ENCODE measurements at places on chromosomes 16 and 17.
A peak's percentile ranks its signal among the peaks of the same experiment; 100 is the strongest.

DNA sequence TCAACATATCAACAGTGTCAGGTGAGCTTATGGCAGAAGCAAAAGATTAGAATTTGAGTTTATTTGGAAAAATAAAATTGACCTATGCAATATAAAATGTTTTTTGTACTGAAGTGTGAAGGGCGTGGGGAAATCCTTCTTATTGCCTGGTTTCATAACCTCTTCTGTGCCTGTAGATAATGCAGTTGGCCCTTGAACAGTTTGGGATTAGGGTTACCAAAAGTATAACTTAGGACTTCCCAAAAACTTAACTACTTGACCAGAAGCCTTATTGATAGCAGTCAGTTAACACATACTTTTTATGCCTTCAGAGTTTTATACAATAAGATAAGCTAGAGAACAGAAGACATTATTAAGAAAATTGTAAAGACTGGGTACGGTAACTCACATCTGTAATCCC, 66.0 kb downstream of the TMC6 start:
- H3K27ac ChIP-seq = no peak overlapping the region
- H3K36me3 ChIP-seq = peaks cover 47% of the 10 kb centered on the region
- no peak overlapping the region for H3K4me3 ChIP-seq
- DNase-seq = no peak
- no peaks in the 10 kb centered on the region for H3K4me1 ChIP-seq

DNA sequence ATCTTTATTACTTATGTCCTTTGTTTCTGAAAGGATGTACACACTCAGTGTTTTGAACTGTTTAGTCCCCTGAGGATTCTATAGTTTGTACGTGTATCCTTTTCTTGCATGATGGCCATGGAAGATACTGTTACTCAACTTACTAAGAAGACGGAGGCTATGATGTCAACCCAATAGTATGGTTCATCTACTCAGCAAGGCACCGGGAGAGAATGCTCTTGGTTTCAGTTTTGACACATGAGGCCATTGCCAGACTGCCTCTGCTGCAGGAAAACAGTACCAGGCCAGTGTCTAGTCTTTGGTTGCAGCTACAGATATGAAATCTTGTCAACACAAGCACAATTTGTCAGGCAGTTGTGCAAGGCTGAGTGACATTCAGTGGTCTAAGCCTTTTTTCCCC, 134.5 kb downstream of the MRTFB start:
- no peaks in the 10 kb centered on the region for H3K27me3 ChIP-seq
- H3K4me1 ChIP-seq = no peaks in the 10 kb centered on the region
- no peak overlapping the region for H3K4me3 ChIP-seq
- H3K27ac ChIP-seq = no peak overlapping the region
- DNase-seq = no peak
- H3K36me3 ChIP-seq = no peaks in the 10 kb centered on the region

- H3K4me3 ChIP-seq = no peak overlapping the region
- no peak for DNase-seq
- no peaks in the 10 kb centered on the region for H3K4me1 ChIP-seq
- H3K36me3 ChIP-seq = peaks cover 50% of the 10 kb centered on the region
- no peaks in the 10 kb centered on the region for H3K27me3 ChIP-seq
Observed at GRCh38 chr16:22335668-22336246, 38.5 kb downstream of the POLR3E start.

GRCh38 chr16:49377196-49377755, 3.7 kb downstream of the C16orf78 start:
- H3K4me1 ChIP-seq = no peaks in the 10 kb centered on the region
- H3K27me3 ChIP-seq = no peaks in the 10 kb centered on the region
- DNase-seq = no peak
- H3K4me3 ChIP-seq = no peak overlapping the region
- H3K27ac ChIP-seq = no peak overlapping the region

DNA sequence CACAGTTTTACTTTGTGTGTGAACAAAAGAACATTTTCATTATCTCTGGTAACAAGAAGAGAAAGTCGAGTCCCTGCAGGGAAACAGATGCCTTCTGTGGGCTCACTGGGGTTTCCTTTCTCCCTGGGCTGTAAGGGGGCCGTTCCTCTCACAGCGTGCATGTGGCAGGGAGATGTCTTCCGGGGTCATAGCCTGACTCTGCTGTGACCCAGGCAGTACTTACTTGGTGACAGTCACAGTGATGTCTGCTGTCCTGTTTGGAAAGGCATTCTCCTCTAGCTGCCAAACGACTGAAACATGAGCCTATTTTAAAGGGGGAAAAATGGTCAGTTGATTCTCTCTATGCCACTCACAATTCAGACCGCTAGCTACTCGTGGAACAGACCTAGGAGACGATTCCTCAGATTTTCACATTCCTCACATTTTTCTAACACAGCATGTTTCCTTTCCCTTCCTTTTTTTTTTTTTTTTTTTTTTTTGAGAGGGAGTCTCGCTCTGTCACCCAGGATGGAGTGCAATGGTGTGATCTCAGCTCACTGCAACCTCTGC, 7.3 kb downstream of the HASPIN start:
- no peak overlapping the region for H3K4me3 ChIP-seq
- no peak for DNase-seq
- no peaks in the 10 kb centered on the region for H3K4me1 ChIP-seq
- H3K27ac ChIP-seq = no peak overlapping the region
- H3K27me3 ChIP-seq = no peaks in the 10 kb centered on the region

- no peaks in the 10 kb centered on the region for H3K4me1 ChIP-seq
- H3K36me3 ChIP-seq = no peaks in the 10 kb centered on the region
- H3K27me3 ChIP-seq = peaks cover 8% of the 10 kb centered on the region
- H3K27ac ChIP-seq = no peak overlapping the region
Observed at GRCh38 chr17:8708025-8708461, 36.6 kb downstream of the CCDC42 start.

- H3K4me3 ChIP-seq = no peak overlapping the region
- no peak overlapping the region for H3K27ac ChIP-seq
- DNase-seq = no peak
- no peaks in the 10 kb centered on the region for H3K4me1 ChIP-seq
- no peaks in the 10 kb centered on the region for H3K36me3 ChIP-seq
Observed at GRCh38 chr16:5412731-5413130, 315.1 kb upstream of the EEF2KMT start.

DNA sequence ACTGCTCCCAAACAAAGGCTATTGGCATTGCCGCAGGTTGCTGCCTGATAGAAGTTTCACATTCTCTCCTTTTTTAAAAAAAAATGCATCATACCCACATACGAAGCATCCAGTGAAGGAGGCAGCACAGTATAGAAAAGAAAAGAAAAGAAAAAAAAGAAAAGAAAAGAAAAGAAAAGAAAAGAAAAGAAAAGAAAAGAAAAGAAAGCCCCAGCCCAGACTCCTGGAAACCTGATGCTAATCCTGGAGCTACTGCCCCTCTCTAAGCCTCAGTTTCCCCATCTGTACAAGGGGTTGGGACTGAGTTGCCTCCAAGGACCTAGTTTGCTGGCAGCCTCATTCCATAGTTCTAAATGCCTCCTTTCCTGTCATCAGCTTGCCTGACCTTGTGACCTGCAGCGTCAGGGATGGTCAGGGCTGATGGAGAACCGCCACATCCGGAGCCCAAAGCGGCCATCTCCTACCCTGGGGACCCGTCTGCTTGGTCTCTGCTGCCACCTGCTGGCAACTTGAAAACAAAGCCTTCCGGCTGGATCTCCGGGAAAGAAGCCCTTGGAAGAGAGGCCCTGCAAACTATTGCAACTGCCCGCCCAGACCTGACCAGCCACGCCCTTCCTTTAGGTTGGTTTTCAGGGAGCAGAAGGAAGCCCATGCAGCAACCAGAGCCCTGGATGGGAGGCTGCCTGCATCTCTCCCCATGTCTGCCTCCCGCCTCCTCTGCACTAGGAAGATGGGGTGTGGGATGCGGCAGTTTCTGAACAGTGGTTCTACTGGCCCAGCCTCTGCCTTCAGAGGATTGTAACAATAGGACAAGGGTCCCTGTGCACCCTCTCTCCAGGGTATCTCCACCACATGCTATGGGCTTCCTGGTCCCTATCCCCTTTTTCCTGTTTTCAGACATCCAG, 13.0 kb downstream of the AIPL1 start:
- H3K27me3 ChIP-seq = peaks cover 5% of the 10 kb centered on the region
- no peak overlapping the region for H3K4me3 ChIP-seq
- no peaks in the 10 kb centered on the region for H3K36me3 ChIP-seq
- peak; percentile 81 for DNase-seq

DNA sequence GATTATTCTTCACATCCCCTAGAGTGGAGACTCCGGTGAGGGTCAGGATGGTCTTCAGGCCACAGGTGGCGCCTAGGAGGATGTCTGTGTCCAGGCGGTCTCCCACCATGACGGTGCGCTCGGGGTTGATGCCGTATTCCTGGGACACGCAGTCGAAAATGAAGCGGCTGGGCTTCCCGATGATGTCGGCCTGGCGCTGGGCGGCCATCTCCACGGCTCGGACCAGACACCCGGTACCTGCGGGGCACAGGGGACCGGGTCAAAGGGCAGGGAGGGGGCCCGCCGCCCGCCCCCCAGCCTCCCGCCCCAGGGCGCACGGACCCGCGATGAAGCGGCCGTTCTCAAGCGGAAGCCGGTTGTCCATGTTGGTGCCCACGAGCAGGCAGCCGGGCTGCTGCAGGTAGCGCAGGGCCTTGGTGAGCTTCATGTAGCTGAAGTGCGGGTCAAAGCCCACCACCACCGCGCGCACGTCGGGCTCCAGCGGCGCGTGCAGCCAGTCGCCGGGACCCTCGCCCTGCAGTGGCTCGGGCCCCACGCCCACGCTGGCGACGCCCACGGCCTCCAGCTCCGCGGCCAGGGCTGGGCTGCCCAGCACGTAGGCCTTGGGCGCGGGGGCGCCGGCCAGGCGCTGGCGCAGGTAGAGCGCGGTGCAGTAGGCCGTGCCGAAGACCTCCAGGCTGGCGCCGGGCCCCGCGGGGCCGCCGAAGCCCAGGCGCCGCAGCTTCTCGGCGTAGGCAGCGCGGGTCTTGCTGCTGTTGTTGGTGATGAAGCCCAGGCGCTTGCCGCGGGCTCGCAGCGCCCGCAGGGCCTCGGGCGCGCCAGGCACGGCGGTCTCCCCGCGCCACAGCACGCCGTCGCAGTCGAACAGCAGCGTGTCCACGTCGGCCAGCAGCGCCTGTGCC, 572 bp downstream of the PGP start:
- peak overlapping the region; percentile 21 for H3K27ac ChIP-seq
- peaks cover 25% of the 10 kb centered on the region for H3K4me1 ChIP-seq
- no peaks in the 10 kb centered on the region for H3K27me3 ChIP-seq
- peak overlapping the region; percentile 34 for H3K4me3 ChIP-seq
- H3K36me3 ChIP-seq = peaks cover 6% of the 10 kb centered on the region
- DNase-seq = no peak

DNA sequence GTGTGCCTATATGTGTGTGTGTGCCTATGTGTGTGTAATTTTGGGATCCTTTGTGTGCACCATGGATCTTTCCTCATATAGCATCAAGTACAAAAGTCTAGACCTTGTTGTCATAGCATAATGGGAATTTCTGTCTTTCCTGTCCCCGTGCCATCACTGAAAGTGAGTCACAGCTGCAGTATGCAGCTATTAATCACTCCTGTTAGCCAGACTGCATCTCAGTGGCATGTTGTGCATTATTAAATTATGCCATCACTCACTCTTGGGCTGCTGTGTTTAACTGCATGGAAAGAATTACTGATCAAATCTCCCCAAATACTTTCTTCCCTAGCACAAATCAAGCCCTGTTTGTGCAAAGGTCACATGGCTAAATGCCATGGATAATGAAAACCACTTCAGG, 92.4 kb downstream of the CBLN1 start:
- H3K27me3 ChIP-seq = no peaks in the 10 kb centered on the region
- no peak for DNase-seq
- H3K27ac ChIP-seq = no peak overlapping the region
- H3K4me1 ChIP-seq = no peaks in the 10 kb centered on the region

GRCh38 chr16:35510701-35511100, 2051.3 kb downstream of the TP53TG3F start:
- H3K4me1 ChIP-seq = no peaks in the 10 kb centered on the region

GRCh38 chr17:13490906-13491482, 110.7 kb downstream of the HS3ST3A1 start:
- no peak for DNase-seq
- no peaks in the 10 kb centered on the region for H3K27me3 ChIP-seq
- H3K4me3 ChIP-seq = no peak overlapping the region
- H3K36me3 ChIP-seq = no peaks in the 10 kb centered on the region
- H3K27ac ChIP-seq = no peak overlapping the region

DNA sequence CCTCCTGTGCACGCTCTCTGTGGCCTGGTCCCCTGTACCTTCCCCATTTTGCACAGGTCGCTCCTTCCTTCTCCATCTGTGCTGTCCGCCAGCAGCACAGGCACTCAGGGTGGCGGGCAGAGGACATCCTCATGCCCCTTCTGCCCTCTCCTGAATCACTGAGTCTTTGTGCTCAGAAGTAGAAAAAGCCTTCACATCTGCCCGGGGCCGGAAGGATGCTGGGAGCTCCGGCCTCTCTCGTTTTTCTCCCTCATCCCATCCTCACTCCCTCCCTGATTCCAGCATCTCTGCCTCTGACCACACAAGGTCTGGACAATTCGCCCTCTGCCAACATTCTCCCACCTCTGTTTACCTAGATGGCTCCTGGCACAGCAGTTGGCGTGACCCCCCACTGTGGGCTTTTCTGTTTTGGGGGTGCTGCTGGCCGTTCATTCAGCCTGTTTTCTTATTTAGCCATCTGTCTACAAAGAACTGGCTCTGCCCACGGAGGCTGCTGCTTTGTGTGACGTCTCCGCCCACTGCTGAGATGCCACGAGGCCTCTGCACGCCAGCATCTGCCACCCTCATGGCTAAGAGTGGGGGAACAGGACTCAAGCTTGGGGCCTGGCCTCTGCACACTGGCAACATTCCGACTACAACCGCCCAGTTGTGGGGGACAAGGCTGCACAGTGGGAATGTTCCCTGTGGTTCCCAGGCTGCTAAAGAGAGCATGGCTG, 36.7 kb downstream of the SEC14L5 start:
- H3K27me3 ChIP-seq = peaks cover 17% of the 10 kb centered on the region
- DNase-seq = no peak
- no peak overlapping the region for H3K27ac ChIP-seq

DNA sequence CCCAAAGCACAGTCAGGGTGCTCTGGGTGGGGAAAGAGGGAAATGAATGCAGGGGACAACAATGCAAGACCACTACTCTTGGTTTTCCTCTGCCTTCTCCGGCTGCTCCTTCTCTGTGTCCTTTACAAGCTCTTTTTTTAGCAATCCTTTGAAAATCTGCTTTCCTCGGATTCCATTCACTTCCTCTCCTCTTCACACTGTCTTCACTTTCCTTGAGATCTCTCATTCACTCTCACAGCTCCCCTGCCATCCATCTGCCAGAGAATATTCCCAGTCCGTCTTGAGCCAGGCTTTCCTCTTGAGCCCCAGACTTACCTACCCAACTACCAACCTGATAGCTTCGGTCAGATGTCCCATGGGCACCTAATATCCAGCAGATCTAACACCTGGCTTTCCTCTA, 11.0 kb upstream of the SPOP start:
- no peak overlapping the region for H3K27ac ChIP-seq
- no peak for DNase-seq
- H3K4me1 ChIP-seq = peaks cover 49% of the 10 kb centered on the region
- H3K27me3 ChIP-seq = no peaks in the 10 kb centered on the region

GRCh38 chr16:11561856-11562255, 24.9 kb downstream of the LITAF start:
- no peak for DNase-seq
- H3K36me3 ChIP-seq = peaks cover 17% of the 10 kb centered on the region
- peak overlapping the region; percentile 87 for H3K27ac ChIP-seq

Measured in CD4-positive, alpha-beta T cell (primary cell).